ENCODE measurements at places on chromosomes 16 and 17.

DNA sequence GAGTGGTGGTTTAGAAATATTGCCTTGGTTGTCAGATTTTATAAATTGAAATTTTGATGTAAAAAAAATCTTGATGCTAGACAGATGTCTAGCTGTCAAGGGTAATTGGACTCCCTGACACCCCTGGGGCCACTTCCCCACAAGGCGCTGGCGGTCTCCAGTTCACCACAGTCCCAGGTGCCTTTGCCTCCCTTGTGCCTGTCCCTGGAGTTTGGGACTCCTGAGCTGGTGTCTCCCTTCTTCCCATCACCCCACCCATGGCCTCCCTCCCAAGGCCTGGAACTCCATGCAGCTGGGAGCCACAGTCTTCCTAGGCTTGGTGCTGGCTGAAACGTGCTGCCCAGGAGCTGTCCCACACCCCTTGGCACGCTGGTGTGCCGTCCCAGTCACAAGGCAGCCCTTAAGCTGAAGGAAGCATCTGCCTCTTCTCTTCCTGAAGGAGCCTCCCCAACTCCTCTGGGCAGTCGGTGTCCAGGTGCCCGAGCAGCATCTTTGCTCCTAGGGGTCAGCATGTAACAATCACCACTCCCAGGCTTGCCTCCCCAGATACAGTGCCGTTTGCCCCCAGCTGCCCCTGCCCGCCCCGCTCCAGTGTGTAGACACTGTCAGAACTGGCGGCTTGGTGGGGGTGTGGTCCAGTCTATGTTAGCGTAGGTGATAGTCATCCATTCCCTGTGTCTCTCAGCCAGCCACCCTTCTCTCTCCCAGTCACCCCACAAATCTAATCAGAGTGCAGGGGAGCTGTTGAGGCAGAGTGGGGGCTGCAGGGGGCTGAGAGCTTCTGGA, 26.2 kb downstream of the POLR3E start:
- no peak for DNase-seq

DNA sequence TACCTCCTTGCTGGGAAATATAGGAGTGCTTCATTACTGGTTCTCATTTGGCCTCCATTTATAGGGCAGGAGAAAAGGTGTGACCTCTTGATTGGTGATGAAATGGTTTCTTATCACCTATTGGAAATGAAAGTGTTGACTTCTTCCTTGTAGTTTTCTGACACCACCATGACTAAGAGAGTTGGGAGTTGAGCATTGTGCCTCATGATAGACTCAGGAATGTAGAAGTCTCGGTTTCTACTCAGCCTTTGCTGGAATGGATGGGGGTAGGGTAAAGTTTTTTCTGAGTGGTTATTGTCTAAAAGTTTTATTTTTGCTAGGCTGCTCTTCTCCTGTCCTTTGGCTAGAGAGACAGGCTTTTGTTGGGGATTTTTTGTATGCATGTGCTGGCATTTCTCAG, 117.4 kb downstream of the PHKB start:
- DNase-seq = no peak

DNA sequence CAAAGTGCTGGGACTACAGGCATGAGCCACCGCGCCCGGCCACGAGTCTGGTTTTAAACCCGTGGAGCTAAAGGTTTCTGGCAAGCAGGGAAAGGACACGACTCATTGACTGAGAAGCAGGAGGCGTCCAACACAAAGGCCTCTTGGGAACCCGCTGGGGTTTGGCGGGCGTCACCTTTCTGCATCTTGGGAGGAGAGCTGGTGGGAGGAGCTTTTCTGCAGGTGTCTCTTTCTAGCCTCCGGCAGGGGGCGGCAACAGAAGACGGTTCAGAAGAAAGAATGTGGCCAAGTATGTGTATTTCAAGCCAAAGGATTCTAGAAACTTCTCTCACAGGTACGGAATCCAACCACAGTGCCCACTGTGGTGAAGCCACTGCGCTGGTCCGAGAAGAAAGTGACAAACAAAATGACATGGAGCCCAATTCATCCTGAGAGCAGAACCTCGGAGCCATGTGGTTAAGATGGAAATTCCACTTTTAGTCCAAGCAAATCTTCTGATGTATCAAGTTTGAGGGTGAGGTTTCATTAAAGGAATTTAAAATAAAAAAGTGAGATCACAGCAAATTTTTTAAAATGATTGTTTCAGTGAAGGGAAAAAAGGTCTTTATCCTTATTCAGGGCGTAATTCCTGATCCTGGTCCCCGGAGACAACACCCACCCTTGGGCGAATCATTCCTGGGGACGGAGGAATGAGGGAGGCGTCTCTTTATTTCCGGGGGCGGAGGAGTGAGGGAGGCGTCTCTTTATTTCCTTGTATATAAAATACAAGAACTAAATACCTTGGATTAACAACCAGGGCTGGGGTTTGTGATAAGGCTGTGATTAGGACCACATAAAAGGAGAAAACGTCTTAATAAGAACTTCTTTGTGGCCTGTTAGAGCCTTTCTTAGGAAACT, 97.6 kb downstream of the MRM3 start:
- peak; percentile 68 for DNase-seq

GRCh38 chr16:27230562-27231001, 27.3 kb downstream of the KDM8 start:
- DNase-seq = peak; percentile 87

- DNase-seq = peak; percentile 91
These were observed 11.7 kb downstream of the ABCC1 start for GRCh38 chr16:15961060-15961511.

- DNase-seq = no peak
These were observed 7.4 kb downstream of the ZNF750 start for GRCh38 chr17:82832411-82832810.

DNA sequence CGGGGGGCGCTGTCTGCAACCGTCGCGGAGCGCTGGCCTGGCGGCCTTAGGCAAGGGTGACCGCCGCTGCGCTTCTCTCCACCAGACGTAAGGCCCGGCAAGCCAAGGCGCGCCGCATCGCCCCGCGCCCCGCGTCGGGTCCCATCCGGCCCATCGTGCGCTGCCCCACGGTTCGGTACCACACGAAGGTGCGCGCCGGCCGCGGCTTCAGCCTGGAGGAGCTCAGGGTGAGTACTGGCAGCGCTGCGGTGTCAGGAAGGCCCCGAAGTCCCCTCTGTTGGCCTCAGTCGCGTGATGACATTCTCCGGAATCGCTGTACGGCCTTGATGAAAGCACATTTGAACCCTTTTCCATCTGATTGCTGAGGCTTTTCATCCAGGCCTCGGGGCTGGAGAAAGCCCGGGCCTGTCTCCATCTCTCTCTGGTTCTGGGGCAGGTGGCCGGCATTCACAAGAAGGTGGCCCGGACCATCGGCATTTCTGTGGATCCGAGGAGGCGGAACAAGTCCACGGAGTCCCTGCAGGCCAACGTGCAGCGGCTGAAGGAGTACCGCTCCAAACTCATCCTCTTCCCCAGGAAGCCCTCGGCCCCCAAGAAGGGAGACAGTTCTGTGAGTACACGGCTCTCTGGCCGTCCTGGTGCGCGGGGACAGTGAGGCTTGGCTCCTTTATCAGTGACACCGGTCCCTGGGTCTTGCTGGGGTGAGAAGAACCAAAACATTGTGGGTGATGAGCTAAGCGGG, 831 bp downstream of the RPL13 start:
- no peak for DNase-seq
